ENCODE measurements at places on chromosomes 2 and 18. TPM values are rescaled to one million over a fixed set of nuclear protein-coding genes. Genes with fewer than 3 reads are reported as not detected.

FAM117B gene
- total RNA-seq, result 25.0 TPM

POTEC gene
- total RNA-seq, result not detected

NOSTRIN gene
- total RNA-seq, result not detected

TBR1 gene
- total RNA-seq, result not detected

HOXD9 gene
- not detected for total RNA-seq

DUSP19 gene
- total RNA-seq, result 2.0 TPM

C1GALT1C1L gene
- 0.18 TPM for total RNA-seq
